PC-3 (cell line): ENCODE measurements at places on chromosomes 2 and 18.

DNA sequence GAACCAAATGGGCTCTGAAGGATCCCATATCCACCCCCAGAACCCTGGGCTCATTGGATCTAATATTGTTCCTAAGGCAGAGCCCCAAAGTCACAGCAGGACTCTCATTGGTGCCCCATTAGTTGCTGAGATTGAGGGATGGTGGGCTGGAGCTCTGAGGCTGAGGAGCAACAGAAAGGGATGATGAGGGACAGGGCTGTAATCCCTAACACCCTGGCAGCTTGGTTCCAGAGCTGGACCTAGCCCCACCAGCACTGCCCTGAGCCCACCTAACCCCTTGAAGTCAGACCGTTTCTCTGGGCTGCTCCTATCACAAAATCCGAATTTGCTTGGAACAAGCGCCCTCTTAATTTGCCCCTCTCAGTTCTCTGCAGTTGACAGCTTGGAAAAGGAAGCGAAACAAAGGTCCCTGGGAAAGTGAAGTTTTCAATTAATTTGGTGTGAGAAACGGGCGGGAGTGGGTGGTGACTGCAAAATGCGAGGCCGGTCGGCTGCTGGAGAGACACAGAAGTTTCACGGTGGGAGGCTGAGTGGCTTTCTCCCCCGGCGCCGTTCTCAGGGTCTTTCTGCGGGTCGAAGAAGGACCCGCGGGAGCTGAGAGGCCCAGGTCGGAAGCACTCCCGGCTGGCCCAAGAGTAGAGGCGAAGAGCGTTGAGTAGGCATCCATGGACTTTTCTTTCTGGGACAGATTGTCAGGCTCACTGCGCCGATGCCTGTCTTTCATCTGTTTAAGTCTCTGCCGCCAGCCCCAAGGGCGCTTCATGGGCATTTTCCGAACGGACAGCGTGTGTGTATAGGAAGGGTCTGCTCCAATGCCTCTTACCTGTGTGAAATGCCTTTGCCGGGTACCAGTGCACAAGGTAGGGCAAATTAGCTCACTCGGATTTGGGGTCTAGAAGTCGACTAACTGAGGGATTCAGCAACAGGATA, 927 bp upstream of the HOXD13 start:
- no peak for DNase-seq

GRCh38 chr18:51251625-51252024, 54.1 kb upstream of the MEX3C start:
- DNase-seq, result no peak

- no peak for DNase-seq
These were observed 116.4 kb upstream of the RBMS1 start for GRCh38 chr2:160610041-160610440.

- DNase-seq, result no peak
These were observed 158.6 kb upstream of the RBMS1 start for GRCh38 chr2:160652236-160652635.

- no peak for DNase-seq
These were observed 408.2 kb upstream of the HS6ST1 start for GRCh38 chr2:128726911-128727310.

GRCh38 chr2:190537765-190538164, 3.2 kb upstream of the NEMP2 start:
- DNase-seq, result peak; percentile 14

DNA sequence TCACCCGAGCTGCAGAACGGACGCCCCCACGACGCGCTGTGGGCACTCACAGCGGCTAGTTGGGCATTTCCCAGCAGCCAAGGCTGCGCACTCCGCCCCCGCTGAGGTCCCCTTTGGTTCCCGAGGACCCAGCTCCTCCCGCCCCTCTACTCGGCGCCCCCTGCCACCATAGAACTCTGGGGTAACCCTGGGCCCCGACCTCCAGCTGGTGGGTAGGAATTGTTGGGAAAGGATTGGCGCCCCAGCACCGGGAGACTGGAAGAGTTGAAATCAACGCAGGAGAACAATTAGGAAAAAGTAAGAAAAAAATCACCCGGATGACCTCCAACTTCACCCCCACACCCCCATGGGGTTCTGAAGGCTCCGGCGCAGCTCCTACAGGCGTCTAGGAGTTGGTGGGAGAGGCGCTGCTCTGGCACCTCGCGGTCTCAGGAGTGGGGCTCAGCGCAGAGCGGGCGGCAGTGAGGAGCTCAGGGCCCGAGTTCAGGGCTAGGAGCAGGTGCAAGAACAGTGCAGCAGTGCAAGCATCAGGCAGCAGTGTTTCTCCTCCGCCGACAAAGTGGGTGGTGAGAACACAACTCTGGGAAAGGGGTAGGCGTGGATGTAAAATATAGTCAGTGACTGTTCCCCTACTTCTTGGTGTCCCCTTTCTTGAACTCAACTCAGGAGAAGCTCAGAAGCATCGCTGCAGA, 14.0 kb downstream of the POU3F3 start:
- no peak for DNase-seq

DNA sequence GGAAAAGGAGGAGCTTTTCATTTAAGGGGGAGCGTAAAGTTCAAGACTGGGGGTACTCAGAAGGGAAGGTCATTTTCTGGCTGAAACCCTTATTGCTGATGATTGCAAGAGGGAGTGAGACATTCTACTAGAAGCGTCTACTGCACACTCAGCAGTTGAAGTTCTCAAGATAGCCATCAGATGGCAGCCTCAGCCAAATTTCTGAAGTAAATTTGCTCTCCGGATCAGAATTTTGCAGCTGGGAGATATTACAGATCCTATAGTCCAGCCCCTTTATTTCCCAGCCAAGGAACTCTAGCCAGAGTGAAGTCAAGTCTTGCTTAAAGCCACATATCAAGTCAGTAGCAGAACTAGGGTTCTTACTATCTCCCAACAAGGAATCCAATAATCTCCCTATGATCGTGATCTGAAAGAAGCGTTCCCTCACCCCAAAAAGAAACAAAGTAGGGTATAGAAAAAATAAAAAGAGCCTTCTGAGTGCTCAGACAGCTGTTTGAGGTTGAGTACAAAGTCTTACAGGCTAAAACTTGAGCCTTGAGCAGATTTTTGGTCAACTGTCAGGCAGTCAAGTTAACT, 24.0 kb downstream of the RAX start:
- peak; percentile 90 for DNase-seq

DNA sequence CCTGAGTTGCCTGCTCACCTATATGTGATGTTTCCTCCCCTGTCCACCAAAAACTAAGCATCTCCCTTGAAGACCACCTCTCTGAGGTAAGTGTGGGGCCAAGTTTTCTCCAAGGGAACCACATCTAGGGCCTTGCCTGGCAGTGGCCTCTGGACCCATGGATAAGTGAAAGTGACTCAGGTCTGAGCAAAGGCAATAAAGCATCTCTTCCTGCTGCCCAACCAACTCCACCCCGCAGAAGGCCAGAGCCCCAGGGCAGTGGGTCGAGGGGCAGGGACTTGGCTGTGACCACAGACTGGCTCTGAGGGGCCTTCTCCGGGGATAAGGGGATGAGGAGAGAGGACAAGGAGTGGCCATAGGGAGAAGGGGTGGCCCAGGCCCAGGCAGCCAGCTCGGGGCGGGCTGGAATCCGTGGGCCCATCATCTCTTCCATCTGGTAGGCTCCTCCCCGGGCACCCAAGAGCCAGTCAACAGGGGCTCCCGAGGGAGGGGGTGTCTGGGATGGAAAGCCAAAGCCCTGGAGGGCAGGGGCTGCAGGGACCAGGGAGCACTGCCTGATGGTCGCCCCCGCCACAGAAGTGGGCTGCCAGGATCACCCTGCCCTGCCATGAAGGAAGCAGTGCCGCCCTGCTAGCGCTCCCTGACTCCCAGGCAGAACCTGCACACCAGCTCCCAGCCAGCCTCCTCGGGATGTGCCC, 33.4 kb downstream of the EMX1 start:
- DNase-seq, result no peak

- DNase-seq, result no peak
These were observed 456 bp upstream of the NFATC1 start for GRCh38 chr18:79395308-79395640.

DNA sequence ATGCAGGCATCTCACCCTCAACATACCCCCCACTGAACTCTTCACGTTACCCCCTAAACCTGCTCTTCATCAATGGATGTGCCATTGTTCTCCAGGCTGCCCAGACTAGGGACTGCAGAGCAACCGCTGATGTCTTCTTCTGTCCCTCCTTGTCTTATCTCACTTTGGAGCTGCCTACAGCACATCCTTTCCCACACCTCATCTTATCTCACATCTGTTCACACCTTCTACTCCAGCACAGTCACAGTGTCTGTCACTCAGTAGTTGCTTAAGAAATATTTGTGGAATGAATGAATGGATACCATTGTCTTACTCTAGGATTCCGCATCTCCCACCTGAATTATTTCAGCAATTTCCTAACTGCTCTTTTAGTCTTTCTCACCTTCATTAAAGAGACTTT, 144.5 kb downstream of the ANTXR1 start:
- DNase-seq, result no peak

- DNase-seq, result no peak
These were observed 701.9 kb upstream of the RAB6C start for GRCh38 chr2:129277585-129277981.

- DNase-seq, result no peak
These were observed 30.9 kb downstream of the OSBPL6 start for GRCh38 chr2:178225006-178225805.

GRCh38 chr2:104914509-104914908, 60.6 kb downstream of the POU3F3 start:
- no peak for DNase-seq

- DNase-seq, result no peak
These were observed 16.3 kb downstream of the GPN1 start for GRCh38 chr2:27645197-27645596.

DNA sequence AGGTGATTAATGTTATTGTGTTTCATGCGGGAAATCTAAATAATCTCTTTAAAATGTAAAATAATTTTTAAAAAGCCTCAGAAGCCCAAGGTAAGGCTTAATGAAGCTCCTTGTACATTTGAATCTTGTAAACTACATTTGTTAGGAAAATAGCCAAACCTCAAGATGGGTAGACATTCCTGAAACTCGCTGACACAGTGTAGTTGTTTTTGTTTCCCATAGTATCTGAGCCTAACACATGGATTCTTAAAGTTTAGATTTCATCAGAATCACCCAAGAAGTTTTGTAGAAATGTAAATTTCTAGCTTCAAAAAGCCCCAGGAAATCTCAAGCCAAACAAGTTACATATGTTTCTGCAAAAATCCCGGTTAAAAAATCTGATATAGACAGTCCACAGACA, 1221.1 kb upstream of the ACVR2A start:
- DNase-seq, result no peak

DNA sequence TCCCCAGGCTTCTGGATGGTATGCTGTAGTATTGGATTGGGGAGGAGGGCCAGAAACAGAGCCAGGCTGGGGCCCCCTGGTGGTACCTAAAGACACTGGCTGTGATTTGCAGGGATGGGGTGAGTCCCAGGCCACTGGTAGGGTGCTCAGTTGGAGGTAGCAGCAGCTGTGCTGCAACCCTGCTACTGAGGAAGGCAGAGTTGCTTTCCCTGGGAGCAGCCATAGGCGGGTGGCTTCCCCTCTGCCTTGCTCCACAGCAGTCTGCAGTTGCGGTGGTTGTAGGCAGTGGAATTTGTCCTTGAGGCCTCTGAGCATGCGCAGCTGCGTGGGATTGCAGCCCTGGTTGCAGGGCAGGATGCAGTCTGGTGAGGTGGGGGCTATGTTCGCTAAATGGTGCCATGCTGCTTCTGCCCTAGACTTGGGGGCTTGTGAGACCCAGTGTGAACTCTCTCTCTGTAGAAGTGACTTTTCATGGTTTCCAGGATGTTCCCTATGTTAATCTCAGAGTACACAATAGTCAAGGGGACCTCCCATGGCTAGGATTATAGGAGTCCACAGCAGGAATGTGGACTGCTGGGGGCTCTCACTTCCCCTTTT, 443.5 kb downstream of the XIRP2 start:
- peak; percentile 22 for DNase-seq

GRCh38 chr2:30960213-30960612, 153.0 kb upstream of the CAPN13 start:
- DNase-seq, result no peak

DNA sequence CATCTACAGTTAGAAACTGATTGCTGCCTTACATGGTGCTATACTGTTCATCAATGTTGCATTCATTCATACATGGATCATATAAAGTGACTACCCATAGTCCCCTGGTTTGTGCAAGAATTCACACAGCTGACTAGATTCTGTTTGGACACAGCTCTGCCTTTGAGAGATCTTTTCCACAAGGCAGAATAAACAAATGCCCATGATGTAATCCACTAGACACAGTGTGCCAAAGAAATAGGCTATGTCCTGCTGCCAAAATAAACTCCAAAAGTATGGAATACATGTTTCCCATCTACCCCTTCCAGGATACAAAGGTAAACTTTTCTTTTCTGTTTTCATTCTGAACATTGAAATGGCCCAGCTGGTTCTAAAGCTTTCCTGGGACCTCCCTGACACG, 269.4 kb upstream of the CHAC2 start:
- peak; percentile 49 for DNase-seq

GRCh38 chr18:40159141-40160017, 1795.7 kb upstream of the PIK3C3 start:
- DNase-seq, result peak; percentile 41

DNA sequence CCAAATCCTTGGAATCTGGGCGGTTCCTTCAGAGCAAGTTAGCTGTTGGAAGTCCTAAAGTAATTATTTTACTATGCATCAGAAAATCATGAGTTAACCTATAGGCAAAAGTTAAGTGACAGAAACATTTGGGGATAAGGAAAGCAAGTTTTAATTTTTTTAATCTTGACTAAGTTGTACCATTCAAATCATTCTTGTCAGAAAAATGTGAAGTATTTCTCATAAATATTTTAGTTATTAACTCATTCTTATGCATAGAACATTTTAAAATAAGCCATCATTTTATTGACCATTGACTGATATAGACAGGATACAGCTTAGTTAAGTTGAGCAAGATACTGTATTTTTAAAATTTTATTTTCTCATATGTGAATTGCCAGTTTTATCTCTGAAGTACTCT, 98.2 kb upstream of the FOSL2 start:
- peak; percentile 24 for DNase-seq

DNA sequence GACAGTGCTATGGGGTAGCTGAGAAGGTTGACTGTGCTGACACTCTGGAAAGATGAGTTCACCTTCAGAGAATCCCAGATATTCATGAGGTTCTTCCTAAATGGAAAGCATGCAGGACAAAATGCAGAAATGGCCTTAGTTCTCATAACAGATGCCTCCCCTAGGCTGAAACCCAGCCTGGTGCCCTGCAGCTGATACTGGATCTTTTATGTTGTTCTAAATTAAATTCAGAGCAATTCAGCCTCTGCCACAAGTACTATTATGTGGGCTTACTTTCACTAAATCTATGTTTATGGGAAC, 172.0 kb upstream of the SERPINE2 start:
- DNase-seq, result no peak

GRCh38 chr18:33871363-33872025, 293.5 kb downstream of the ASXL3 start:
- no peak for DNase-seq
